Type B pancreatic cell (in vitro differentiated cells): ENCODE measurements at places on chromosomes 16 and 17. TPM values are rescaled to one million over a fixed set of nuclear protein-coding genes. Genes with fewer than 3 reads are reported as not detected.

GRCh38 chr17:56739376-56739775 lies 94.3 kb downstream of the C17orf67 start:
- no peak overlapping the region for H3K4me3 ChIP-seq
- H3K27ac ChIP-seq, result no peak overlapping the region
- H3K4me1 ChIP-seq, result peaks cover 6% of the 10 kb centered on the region
- no peak for DNase-seq

- no peaks in the 10 kb centered on the region for H3K36me3 ChIP-seq
- no peak overlapping the region for H3K4me3 ChIP-seq
- no peak for DNase-seq
- H3K27me3 ChIP-seq, result peaks cover 4% of the 10 kb centered on the region
These were observed 33.4 kb downstream of the SOX8 start for GRCh38 chr16:1014771-1015495.

DNA sequence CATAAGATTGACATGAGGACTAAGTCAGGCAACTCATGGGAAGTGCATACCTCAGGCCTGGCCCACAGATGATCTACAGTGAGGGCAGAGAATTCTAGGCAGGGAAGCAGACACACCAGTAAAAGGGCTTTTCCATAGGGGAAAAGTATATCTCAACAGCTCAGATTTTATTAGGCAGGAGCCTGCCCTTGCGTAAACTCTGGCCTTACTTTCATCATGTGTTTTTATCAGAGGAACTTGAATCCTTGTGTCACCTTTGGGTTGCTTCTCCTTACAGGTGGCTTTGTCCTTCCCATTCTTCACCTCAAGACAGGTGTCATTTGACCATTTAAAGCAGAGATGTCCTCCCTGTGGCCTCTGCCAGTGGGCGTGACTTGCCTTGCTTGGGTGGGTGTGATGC lies 138.1 kb downstream of the MSI2 start:
- no peaks in the 10 kb centered on the region for H3K27me3 ChIP-seq
- peaks cover 45% of the 10 kb centered on the region for H3K4me1 ChIP-seq
- no peak overlapping the region for H3K27ac ChIP-seq
- no peak for DNase-seq
- no peak overlapping the region for H3K4me3 ChIP-seq
- H3K36me3 ChIP-seq, result peaks cover 42% of the 10 kb centered on the region

DNA sequence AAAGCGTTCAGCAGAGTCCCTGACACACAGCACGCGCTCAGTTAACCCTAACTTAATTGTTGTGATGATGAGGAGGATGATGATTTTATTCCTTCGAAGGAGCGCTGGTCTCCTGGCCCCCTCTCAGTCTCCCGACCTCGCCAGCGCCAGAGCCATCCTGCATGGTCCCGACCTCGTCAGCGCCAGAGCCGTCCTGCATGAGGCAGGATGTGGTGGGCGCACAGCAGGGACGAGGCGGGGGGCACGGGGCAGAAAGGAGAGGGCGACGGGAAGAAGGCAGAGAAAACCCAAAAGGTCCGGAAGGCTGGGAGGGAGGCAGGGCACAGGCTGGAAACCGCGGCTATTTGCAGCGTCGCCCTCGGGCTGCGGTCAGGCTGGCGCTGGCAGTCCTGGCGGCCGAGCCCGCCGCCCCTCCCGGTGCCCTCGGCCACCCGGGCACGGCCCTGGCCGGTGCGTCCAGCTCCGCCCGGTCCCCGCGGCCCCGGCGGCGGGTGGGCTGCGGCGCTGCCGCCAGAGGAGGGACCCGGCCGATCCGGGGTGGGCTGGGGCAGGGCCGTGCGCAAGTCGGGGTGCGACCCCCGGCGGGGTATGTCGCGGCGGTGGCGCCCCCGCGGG lies 3.0 kb upstream of the TAC4 start:
- H3K36me3 ChIP-seq, result peaks cover 3% of the 10 kb centered on the region
- H3K27me3 ChIP-seq, result peaks cover 79% of the 10 kb centered on the region
- H3K4me3 ChIP-seq, result peak overlapping the region; percentile 86
- H3K27ac ChIP-seq, result peak overlapping the region; percentile 61
- DNase-seq, result no peak

GRCh38 chr16:75761108-75761507 lies 34.8 kb upstream of the CPHXL start:
- DNase-seq, result no peak
- H3K36me3 ChIP-seq, result no peaks in the 10 kb centered on the region
- peaks cover 14% of the 10 kb centered on the region for H3K27me3 ChIP-seq
- H3K4me3 ChIP-seq, result no peak overlapping the region
- peaks cover 6% of the 10 kb centered on the region for H3K4me1 ChIP-seq
- no peak overlapping the region for H3K27ac ChIP-seq

GRCh38 chr17:45190503-45191255 lies 29.0 kb downstream of the HEXIM2 start:
- no peaks in the 10 kb centered on the region for H3K27me3 ChIP-seq
- no peaks in the 10 kb centered on the region for H3K36me3 ChIP-seq
- H3K27ac ChIP-seq, result no peak overlapping the region

DNA sequence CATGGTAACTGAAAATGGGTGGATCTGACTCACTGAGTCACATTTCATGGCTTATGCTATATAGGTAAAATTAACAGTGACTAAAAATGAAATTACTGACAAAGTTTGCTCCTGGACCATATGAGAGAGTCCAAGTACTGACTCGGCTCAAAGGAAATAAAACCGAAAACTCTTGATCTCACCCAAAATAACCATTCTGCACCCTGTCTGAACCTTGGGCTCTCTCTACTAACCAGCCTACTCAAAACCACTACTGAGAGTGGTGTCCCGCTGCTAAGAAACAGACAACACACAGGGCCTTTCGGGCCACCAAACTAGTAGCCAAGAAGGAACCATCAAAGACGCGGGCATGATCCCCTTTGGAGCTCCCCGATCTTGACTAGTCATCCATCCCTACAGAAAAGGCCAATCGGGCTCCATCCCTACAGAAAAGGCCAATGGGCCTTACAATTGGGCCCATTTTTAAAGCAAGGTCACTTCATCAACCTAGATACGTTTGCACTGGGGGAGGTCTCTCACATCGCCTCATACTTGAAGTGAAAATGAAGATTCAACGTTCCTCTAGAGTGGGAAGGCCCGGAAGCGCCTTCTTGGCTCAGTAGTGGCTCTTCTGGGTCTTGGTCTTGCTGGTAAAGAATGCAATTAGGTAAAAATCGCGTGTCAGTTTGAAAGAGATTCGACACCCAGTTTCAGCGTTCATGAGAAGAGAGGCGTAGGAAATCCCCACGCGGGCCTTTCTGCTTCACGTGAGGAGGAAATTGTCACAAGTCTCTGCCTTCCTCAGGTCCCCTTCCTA lies 720 bp upstream of the ZPBP2 start:
- H3K4me3 ChIP-seq, result no peak overlapping the region
- H3K36me3 ChIP-seq, result no peaks in the 10 kb centered on the region
- H3K27me3 ChIP-seq, result peaks cover 60% of the 10 kb centered on the region
- H3K27ac ChIP-seq, result no peak overlapping the region
- peaks cover 5% of the 10 kb centered on the region for H3K4me1 ChIP-seq

- no peaks in the 10 kb centered on the region for H3K27me3 ChIP-seq
- no peak overlapping the region for H3K27ac ChIP-seq
- DNase-seq, result no peak
- H3K4me1 ChIP-seq, result no peaks in the 10 kb centered on the region
These were observed 50.2 kb downstream of the PIGL start for GRCh38 chr17:16267174-16267573.

- H3K4me1 ChIP-seq, result no peaks in the 10 kb centered on the region
- H3K27me3 ChIP-seq, result peaks cover 7% of the 10 kb centered on the region
- DNase-seq, result no peak
- no peak overlapping the region for H3K4me3 ChIP-seq
These were observed 49.0 kb downstream of the RBFOX1 start for GRCh38 chr16:7381671-7382070.

DNA sequence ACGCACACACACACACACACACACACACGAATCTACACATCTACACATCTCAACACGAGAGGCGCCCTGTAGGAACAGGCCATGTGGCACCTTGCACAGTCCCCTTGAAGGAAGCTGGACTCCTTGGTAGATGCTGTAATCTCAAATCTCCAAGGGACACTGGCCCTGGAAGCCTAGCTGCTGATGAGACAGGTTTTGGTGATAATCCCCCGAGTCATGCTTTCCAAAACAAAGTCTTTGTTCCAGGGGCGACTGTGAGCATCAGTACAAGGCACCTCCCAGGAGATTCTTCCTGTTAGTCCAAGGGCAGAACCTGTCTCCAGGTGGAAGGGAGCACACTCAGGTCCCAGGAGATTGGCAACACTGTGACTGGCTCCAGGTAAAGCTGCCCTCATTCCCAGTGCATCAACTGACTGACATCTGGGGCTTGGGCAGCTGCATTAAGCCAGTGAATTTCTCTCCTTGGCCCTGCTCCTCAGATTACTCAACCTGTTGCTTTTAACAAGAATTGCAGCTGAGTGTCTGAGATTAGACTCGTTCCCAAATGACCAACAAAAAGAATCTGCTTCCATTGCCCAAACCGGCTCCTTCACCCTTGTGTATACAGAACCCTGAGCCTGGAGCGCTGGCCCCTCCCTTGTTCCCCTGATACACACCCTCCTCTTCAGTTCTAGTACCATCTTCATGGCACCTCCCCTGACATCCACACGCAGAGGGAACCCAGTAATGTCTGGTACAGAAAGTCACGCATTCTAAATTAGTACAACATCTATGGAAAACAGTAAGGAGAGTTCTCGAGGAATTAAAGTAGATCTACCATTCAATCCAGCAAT lies 13.9 kb upstream of the TNRC6C start:
- H3K4me1 ChIP-seq, result peaks cover 5% of the 10 kb centered on the region
- peaks cover 4% of the 10 kb centered on the region for H3K27me3 ChIP-seq
- H3K27ac ChIP-seq, result no peak overlapping the region
- no peak overlapping the region for H3K4me3 ChIP-seq

DNA sequence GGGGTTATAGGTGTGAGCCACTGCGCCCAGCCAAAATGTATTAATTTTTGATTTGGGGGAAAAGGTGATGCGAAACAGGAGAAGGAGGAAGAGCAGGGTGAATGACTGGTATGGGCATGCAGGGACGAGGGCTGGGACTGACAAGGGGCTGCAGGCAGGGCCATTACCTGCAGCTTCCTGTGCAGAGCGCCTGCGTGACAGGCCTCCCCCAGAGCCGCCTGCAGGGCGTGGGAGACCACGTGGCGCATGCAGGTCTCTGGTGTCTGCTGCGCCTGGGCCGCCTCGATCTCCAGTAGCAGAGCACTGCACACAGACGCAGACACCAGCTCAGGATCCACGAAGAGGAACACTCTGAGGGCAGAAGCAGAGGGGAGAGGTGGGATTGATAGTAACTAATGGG lies 32.4 kb downstream of the PIK3R6 start:
- no peaks in the 10 kb centered on the region for H3K36me3 ChIP-seq
- H3K27ac ChIP-seq, result no peak overlapping the region
- no peak overlapping the region for H3K4me3 ChIP-seq
- peaks cover 15% of the 10 kb centered on the region for H3K27me3 ChIP-seq

- H3K27ac ChIP-seq, result no peak overlapping the region
- no peak for DNase-seq
- H3K36me3 ChIP-seq, result no peaks in the 10 kb centered on the region
- H3K27me3 ChIP-seq, result no peaks in the 10 kb centered on the region
- H3K4me3 ChIP-seq, result no peak overlapping the region
These were observed 20.1 kb downstream of the FCSK start for GRCh38 chr16:70474320-70475053.

Gene ANKRD40CL
- 0.90 TPM in 1 of 2 replicates, not detected in the other for total RNA-seq

Gene CORO1A
- total RNA-seq, result 10.8 and 21.3 TPM in 2 replicates

Gene CLEC18A
- 2.6 and 5.4 TPM in 2 replicates for total RNA-seq

Gene STAC2
- 1.5 TPM in 1 of 2 replicates, not detected in the other for total RNA-seq

Gene VMO1
- 1.2 and 1.8 TPM in 2 replicates for total RNA-seq

Gene CLDN9
- 0.99 and 3.4 TPM in 2 replicates for total RNA-seq

Gene KRTAP9-4
- not detected in 2 replicates for total RNA-seq

Gene ZFPM1
- total RNA-seq, result 24.0 and 26.7 TPM in 2 replicates

Gene GLIS2
- 13.1 and 23.0 TPM in 2 replicates for total RNA-seq

Gene TVP23A
- 0.62 and 2.5 TPM in 2 replicates for total RNA-seq
